ENCODE measurements at places on chromosomes 7 and 10.

DNA sequence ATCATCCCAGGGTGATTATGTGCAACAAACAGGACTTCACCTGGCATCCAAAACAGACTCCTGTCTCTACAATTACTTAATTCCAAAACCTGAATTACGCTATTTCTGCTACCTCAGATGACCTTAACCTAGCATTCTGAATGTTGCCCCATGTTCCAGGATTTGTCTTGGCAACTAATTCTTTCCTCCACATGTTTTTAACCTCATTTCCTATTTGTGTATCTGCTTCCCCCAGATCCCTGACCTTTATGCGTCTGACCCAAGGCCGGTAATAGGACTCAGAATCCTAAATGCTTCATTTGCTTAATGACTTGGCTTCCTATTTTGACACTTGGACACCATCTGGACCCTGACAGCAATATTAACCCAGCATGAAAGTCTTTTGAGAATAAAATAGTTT is 8.7 kb upstream of the ING3 start:
- no peak for DNase-seq

- no peak for DNase-seq
These were observed 14.2 kb upstream of the EGFR start for GRCh38 chr7:55004579-55004978.

DNA sequence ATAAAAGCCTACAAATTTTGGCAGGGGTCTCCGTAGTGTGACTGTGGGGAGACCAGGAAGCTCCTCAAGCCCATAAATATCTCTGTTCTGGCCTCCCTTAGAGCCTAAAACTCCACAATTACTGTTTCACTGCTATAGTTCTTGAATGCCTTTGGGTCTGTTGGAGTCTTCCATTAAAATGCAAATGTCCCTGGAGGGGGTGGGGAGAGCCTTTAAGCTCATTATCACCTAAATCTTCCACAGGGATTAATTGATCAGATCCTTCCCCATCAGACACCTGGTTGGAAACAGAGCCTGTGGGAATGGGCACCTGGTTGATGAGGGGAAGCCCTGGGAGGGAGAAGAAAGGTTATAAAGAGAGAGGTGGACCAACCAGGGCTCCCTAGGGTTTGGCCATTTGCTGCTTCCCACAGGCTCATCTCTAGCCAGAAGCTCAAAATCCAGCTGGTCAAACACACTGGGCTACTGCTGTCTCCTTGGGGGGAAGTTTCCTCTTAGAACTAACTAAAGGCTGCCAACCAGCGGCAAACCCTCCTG is 718.2 kb downstream of the LRMDA start:
- DNase-seq = no peak

DNA sequence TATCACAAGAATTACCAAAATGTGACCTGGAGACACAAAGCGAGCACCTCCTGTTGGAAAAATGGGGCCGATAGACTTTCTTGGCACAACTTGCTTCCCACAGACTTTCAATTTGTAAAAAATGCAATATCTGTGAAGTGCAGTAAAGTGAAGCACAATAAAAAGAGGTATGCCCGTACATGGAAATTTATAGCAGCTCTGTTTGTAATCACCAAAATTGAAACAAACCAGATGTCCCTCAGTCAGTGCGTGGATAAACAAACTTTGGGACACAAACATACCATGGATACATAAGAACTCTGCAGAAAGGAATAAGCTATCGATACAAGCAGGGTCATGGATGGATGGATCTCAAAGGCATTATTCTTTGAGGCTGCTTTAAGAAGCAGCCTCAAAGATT is 33.6 kb downstream of the ARID5B start:
- DNase-seq = no peak

- DNase-seq = no peak
These were observed 159.9 kb downstream of the CALCR start for GRCh38 chr7:93414574-93414973.

GRCh38 chr10:28250782-28251181 is 52.1 kb downstream of the MPP7 start:
- no peak for DNase-seq

GRCh38 chr7:13159003-13159402 is 471.6 kb downstream of the ARL4A start:
- DNase-seq = no peak

DNA sequence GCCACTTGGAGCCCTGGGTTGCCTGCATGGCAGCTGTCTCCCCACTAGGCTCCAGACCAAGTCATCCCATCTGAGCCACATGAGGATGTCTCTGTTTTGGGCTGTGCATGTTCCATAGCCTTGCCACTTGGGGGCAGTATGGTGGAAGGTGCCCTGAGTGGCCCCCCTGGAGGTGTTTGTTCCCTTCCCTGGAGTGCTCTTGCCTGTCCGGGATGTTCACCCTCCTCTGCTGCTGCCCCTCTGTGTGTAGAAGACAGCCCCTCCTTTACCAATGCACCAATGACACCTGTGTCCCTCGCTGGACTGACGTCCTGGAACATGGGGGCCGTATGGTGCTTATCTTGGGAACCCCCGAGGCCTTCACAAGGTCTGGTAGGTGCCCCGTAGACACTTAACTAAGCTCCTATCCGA is 100.2 kb downstream of the ACTR3B start:
- DNase-seq = no peak

DNA sequence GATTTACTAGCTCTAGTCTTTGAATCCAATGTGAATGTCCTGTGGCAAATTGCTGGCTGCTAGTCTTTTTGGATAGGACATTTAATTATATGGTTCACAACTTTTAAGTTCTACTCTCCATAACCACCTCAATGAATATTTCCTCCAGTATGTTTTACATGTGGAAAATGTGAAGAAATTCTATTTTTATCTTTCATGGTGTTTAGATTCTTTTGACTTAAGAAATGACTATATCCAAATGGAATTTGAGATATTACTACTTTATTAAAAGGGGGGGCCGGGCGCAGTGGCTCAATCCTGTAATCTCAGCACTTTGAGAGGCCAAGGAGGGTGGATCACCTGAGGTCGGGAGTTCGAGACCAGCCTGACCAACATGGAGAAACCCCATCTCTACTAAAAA is 202.0 kb downstream of the ARL4A start:
- DNase-seq = no peak

DNA sequence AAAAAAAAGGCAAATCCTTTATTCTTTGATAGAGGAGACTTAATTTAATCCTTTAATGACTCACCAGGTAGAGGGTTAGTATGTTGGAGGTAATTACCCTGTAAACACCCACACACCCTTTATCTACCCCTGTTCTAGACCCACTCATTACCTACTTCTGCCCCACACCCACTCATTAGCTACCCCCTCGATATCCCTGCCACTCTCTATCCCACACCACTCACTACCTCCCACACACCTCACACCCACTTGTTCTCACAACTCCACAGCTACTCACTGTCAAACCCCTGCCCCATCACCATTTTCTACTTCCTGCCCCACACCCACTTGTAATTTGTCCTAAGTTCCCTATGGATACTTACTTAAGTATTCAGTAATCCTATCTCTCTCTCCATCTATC is 49.7 kb downstream of the SEC61G start:
- DNase-seq = no peak

DNA sequence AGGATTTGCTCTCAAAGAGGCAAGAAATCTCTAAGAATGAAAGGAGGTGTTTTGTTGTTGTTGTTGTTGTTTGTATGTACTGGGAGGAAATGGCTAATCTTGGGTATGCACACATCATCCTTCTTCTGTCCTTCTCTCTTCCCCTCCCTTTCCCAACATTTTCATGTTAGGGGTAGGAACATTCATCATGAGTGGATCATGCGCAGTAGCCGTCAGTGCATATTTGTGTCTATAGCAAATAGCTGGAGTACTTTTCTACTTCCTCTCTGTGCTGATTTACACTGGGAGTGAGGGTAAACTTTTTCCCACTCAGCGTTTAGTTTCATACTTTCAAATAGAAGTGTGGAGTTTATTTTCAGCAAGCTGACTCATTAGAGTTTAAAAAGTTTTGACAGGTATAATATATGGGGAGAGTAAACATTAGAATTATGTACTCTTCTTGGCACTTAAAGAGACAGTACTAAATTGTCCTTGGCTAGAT is 80.5 kb upstream of the PRKG1 start:
- no peak for DNase-seq

- DNase-seq = no peak
These were observed 1.2 kb downstream of the UBE3C start for GRCh38 chr7:157139810-157140510.

- DNase-seq = no peak
These were observed 67.3 kb upstream of the PFKP start for GRCh38 chr10:3000048-3000447.

GRCh38 chr7:73503229-73503628 is 18.9 kb downstream of the BAZ1B start:
- DNase-seq = no peak

DNA sequence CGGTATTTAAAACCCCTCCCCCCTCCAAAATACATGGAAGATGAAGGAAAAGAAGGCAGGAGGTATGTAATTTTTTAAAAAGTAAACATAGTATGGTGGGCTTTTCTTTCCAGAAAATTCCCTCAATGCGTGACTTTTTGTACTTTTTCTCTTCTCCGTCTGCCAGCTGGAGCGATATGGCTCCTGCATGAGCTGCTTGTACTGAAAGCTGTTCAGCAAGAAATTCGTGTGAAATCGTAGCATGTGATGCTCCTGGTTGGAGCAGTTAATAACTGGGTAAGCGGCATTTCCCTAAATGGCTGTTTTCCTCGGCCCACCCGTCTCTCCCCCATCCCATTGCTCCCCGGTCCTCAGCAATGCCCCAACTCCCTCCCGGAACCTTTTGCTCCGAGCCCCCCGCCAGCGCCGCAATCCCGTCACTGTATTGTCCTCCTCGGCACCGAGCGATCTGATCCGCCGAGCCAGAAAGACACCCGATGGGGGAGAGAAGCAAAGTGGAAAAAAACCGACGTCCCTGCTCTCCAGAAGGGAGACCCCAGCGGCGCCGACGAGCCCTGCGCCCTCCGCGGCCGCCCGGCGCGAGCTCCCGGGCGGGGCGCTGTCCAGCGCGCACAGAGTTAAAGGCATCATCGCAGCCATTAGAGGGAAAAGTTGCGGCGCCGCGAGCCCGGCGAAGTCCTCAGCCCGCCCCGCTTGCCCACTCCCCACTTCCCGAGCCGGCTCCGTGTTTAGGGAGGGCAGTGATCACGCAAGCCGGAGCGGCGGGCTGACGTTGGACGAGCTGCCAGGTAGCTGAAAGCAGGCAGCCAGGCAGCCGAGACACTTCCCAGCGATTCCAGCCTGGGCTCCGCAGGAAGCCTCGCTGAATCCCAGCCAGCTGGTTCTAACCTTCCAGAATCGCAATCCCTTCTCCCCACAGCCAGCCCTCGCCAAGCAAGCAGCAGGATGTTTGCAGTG is at the start of gene VSTM2A:
Gene VSTM2A (plus strand): TSS at position 707 of the 957 bp plus-strand sequence. CDS start 356 bp downstream, outside the sequence.
- DNase-seq = no peak

GRCh38 chr7:95619921-95620320 is 23.6 kb upstream of the PDK4 start:
- no peak for DNase-seq

- no peak for DNase-seq
These were observed 1.3 kb downstream of the GPR37 start for GRCh38 chr7:124764051-124764846.

GRCh38 chr7:51069411-51070083 is 247.1 kb downstream of the COBL start:
- no peak for DNase-seq

GRCh38 chr7:105402221-105403095 is 13.7 kb upstream of the SRPK2 start:
- no peak for DNase-seq

DNA sequence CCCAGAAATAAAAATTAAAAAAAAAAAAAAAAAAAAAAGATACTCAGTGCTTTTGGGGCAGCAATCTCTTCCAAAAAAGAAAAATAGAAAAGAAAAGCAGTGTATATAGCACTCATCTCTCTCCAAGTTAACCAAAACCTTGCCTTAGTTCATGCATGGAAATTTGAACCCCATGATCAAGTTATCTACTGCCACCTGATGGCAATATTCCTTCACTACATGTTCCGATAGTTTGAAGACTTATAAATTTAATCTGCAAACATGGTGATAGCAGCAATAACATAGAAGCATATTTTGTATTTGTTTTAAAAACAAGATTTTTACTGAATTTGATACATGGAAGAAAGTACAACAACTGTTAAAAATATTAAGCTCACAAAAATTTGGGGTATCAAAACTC is 48.6 kb upstream of the SLIT1 start:
- no peak for DNase-seq

DNA sequence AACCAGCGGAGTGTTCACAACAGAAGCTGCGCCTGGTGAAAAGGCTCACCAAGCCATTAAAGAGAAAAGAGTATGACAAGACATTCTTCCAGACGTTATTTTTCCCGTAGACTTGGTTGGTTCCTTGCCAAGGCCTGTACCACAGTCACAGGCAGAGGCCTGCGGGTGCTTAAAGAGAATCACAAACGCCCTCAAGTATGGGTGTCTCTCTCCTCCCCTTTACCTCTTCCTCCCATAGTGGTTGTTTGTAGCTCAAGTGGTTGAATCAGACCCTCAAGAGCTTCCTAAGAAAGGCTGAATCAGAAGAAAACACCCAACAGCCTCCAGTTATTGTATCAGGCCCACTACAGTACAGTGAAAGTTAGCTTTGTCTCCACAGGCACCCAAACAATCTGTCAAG is 169.0 kb downstream of the CREB5 start:
- DNase-seq = no peak

- DNase-seq = no peak
These were observed 33.2 kb downstream of the DOCK4 start for GRCh38 chr7:112172870-112173567.

GRCh38 chr7:141301544-141301943 is 227.7 kb downstream of the TMEM178B start:
- DNase-seq = no peak

- DNase-seq = no peak
These were observed 209.2 kb upstream of the SEMA3C start for GRCh38 chr7:81128011-81128410.

GRCh38 chr7:97275475-97275874 is 158.0 kb downstream of the SDHAF3 start:
- no peak for DNase-seq

GRCh38 chr7:159009951-159010350 is 134.7 kb downstream of the VIPR2 start:
- no peak for DNase-seq

DNA sequence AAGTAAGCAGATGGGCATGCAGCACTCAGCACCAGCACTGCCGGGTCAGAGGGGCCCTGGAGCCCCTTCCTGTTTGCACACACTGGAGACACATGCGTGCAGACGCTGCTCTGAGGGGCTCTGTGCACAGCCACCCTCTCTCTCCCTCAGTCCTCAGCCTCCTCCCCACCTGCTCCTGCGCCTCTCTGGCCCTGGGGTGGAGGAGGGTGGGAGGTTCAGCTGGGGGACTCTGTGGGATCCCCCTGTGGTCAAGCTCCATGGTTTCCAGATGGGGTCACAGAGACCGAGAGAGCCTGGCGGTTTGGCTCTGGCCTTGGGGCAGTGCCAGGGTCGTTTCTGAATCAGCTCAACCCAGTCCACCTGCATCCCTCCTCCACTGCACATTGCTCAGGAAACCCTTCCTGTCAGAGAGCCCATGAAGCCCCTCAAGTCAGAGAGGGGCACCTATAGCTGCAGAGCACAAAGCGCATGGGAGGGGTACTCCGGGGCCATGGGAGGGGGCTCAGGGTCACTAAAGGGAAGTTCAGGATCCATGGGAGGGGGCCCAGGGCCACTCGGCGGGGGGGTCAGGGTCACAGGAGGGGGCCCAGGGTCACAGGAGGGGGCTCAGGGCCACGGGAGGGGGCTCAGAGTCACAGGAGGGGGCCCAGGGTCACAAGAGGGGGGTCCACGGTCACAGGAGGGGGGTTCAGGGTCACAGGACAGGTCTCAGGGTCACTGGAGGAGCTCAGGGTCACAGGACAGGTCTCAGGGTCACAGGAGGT is 161.7 kb downstream of the ADARB2 start:
- no peak for DNase-seq

GRCh38 chr7:150356265-150356897 is 12.2 kb upstream of the REPIN1 start:
- DNase-seq = no peak
